ENCODE measurements at places on chromosomes 2 and 18.

- no peak for DNase-seq
These were observed 963.6 kb downstream of the SOCS6 start for GRCh38 chr18:71252351-71252865.

DNA sequence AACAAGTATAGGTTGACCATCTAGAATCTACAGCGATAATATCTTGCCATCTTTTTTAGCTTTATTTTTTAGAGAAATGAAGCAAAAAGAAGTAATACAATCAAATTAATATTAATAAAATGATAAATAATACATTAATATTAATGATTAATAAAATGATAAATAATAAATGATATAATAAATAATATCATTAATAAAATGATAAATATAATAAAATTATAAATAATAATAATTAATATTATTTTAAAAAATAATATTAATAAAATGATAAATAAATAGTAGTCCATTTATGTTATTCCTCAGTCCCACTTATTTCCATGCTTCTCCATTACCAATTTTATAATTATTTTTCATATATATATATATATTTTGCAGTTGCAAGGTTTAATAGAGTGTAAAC is 3.2 kb upstream of the REG3A start:
- DNase-seq: no peak

- no peak for DNase-seq
These were observed 258.2 kb downstream of the LTBP1 start for GRCh38 chr2:33204945-33205344.

GRCh38 chr2:181857483-181857882 is 34.0 kb upstream of the ITPRID2 start:
- DNase-seq: no peak

- DNase-seq: no peak
These were observed 211.2 kb downstream of the AGPS start for GRCh38 chr2:177603768-177604167.

All from T-helper 9 cell (primary cell).